ENCODE measurements at places on chromosomes 16 and 17.

GRCh38 chr17:37019117-37019740, 70.5 kb downstream of the AATF start:
- DNase-seq, result no peak

- no peak for DNase-seq
Measured at GRCh38 chr17:69518951-69519350, 104.5 kb downstream of the MAP2K6 start.

GRCh38 chr17:30545024-30545423, 67.8 kb downstream of the GOSR1 start:
- no peak for DNase-seq

DNA sequence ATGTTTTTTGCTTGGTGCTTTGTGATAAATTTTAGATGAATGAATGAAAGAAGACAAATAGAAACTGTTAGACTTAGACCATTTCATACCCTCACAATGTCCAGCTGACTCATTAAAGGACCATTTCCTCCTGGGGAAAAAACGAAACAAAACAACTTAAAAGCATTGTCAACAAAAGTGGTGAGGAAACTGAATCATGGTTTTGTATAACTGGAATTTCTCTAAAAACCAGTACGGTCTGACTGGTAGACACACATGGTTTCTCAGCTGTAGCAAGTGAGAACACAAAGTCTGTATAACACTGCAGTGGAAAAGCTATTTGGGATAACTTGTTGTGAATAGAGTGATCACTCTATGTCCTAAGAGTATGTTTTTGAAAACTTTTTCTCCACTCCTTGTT, 5.3 kb upstream of the DDX52 start:
- DNase-seq, result no peak

DNA sequence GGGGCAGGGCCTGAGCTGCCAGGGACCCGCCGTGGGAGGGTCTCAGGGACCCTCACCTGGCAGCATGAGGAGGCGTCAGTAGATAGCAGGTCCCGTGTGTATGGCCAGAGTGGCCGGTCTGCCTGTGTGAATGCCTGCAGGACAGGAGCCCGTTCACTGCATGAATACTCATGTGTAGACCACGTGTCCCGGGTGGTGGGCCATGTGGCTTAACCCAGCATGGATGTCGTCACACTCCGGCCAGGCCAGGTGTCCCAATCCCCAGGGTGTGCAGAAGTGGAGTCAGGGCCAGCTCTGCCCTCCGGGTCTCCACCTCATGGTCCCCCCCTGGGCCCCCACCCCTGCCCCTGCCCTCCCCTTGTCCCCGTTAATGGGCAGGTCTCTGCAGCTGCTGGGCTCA, 53.7 kb downstream of the BAHCC1 start:
- no peak for DNase-seq

DNA sequence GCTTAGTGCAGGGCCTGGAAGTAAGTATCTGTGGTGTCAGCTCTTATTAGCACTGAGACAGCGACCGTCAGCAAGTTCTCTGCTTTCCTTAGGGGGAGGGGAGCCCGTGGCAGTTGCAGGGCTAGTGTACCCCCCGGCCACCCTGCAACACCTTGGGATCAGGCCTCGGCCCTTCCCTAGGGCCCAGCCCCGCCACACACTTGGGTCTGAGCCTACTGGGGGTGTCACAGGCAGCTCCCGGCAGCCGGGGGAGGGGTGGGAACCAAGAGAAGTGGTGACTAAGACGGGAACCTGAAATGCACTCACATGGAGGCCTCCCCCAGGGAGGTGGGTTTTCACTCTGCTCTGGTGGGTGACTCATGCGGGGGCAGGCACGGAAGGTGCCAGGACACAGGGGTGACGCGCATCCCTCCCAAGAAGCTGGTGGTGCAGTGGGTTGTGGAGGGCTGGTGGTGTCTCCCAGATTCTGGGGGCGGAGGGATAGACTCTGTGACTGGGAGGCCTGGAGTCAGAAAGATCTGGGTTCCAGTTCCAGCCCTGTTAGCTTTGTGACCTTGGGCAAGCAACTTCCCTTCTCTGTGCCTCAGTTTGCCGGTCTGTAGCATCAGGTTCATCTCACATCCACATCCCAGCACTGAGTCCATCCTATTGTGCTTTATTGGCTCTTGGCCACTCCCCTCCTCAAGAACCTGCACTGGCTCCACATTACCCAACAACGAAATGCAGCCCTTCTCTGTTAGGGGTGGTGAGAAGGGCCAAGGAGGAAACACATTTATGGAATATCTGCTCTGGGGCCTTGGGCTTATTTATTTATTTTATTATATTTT, 44.5 kb downstream of the LAT start:
- peak; percentile 67 for DNase-seq

DNA sequence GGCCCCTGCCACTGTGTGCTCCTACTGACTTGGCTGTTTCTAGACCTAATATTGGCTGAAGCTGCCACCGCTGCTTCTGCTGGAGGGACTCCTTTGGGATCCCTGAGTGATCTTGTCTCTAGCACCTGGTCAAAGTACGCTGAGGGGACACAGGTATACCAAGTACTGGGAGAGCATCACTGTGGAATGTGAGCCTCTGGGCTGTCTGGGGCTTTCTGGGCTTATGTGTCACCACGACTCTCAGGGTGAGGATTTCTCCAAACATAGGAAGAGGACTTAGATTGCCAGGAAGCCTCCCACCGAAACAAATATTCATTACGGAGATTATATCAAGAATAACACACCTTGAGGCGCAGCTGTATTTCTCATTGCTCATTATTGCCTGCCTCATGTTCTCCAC, 435.8 kb downstream of the HS3ST3B1 start:
- DNase-seq, result no peak

- DNase-seq, result peak; percentile 81
Measured at GRCh38 chr16:75648265-75649076, 898 bp downstream of the TERF2IP start.

GRCh38 chr16:81994485-81994884, 16.8 kb downstream of the SDR42E1 start:
- no peak for DNase-seq

DNA sequence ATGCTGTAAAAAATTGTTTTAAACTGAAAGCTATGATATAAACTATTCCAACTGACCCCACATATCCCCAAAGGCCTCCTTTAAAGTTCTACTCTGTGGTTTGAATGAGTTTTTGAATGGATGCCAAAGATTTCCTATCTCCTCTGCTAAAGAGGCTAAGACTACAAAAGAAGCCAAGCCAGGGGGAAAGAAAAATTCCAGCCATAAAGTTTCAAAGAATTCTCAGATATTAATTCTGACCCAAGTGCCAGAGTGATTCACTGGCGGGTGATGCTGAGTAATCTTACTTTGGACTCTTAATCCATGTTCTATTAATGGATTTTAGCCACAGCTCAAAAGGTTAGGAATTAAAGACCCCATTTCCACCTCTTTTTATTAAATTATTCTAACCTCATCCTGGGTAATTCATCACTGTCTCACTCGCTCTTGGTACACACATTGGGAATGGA, 60.7 kb downstream of the HS3ST3A1 start:
- no peak for DNase-seq

GRCh38 chr17:28929787-28930186, 21.5 kb downstream of the PHF12 start:
- no peak for DNase-seq

DNA sequence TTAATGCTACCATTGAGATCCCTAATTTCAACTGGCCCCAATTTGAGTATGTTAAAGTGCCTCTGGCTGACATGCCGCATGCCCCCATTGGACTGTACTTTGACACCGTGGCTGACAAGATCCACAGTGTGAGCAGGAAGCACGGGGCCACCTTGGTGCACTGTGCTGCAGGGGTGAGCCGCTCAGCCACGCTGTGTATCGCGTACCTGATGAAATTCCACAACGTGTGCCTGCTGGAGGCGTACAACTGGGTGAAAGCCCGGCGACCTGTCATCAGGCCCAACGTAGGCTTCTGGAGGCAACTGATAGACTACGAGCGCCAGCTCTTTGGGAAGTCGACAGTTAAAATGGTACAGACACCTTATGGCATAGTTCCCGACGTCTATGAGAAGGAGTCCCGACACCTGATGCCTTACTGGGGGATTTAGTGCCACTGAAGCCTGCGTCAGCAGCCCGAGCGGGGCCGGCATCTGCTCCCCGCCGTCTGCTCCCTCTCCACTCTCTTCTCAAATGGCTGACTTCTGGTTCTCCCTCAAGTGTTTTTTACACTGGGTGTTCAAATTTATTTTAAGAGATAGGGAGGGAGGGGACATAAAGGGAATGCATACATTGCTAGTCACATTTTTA, 22.9 kb downstream of the DUSP14 start:
- no peak for DNase-seq

DNA sequence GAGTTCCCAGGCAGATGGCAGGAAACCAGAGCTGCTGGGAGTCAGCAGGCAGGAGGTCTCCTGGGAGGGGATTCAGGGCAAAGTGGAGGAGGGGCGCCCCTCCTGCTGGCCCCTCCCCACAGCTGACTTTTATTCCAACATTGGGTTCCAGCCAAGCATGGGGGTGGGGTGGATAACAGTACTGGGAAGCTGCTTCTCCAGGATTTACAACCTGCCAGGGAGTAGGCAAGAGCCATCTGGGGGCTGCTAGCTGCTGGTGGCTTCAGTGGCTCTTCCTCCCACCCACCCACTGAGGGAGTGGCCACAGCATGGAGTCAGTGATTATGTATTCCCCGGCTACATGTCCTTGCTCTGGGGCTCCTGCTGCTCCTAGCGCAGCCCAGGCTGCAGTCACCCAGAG, 36.8 kb downstream of the TMEM132E start:
- DNase-seq, result no peak

GRCh38 chr16:53085931-53086421, 31.2 kb downstream of the CHD9 start:
- DNase-seq, result no peak

DNA sequence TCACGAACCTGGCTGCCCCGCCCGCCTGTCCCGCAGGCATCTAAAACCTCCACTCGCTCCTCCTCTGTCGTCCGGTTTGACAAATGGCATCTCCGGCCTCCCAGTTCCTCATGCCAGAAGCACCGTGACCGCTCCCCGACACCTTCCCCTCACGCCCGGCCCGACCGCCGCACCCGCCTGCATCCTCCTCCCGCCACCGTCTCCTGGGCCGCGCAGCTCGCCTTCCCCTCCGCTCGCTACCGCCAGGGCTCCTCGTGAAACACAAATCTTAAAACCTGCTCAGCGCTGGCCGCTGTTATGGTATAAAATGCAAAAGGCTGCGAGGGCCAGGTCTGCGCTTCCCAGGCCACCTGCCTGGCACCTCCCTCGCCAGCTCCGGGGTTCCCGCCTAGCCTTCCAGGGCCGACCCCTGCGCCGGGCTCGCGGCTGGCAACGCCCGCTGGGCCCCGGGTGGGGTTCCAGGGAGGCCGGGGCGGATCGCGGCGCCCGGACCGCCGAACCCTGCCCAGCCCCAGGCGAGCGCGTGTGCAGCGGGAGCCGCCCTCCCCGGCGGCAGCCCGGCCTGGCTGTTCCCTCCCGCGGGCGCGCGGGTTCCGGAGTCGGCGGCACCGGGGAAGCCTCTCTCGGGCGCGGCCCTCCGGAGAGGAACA, 488 bp downstream of the SPSB3 start:
- DNase-seq, result no peak

GRCh38 chr17:55584055-55584685, 72.9 kb upstream of the SMIM36 start:
- DNase-seq, result no peak

- no peak for DNase-seq
Measured at GRCh38 chr16:26078716-26079355, 387.1 kb downstream of the HS3ST4 start.

GRCh38 chr17:68182940-68183551, 64.8 kb upstream of the AMZ2 start:
- DNase-seq, result peak; percentile 82

- no peak for DNase-seq
Measured at GRCh38 chr17:49667854-49668253, 10.0 kb downstream of the SPOP start.

GRCh38 chr17:82794781-82795482, 43.1 kb downstream of the TBCD start:
- no peak for DNase-seq

GRCh38 chr17:66692421-66692690, 142.6 kb upstream of the CACNG5 start:
- no peak for DNase-seq

DNA sequence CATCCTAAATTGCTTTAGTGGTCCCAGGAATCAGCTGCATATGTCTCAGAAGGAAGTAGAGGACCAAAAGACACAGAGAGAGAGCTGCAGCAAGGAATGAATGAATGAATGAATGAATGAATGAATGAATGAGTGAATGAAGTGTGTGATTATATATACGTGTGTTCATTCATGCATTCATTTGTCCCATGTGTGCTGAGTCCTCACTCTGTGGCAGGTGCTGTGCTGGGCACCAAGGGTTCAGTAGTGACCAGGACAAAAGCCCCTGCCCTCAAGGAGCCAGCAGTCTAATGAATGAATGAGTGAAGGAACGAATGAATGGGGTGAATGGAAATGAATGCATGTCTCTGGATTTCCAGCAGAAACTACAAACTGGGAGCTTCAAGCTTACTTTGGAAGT, 9.4 kb downstream of the CNGB1 start:
- no peak for DNase-seq

DNA sequence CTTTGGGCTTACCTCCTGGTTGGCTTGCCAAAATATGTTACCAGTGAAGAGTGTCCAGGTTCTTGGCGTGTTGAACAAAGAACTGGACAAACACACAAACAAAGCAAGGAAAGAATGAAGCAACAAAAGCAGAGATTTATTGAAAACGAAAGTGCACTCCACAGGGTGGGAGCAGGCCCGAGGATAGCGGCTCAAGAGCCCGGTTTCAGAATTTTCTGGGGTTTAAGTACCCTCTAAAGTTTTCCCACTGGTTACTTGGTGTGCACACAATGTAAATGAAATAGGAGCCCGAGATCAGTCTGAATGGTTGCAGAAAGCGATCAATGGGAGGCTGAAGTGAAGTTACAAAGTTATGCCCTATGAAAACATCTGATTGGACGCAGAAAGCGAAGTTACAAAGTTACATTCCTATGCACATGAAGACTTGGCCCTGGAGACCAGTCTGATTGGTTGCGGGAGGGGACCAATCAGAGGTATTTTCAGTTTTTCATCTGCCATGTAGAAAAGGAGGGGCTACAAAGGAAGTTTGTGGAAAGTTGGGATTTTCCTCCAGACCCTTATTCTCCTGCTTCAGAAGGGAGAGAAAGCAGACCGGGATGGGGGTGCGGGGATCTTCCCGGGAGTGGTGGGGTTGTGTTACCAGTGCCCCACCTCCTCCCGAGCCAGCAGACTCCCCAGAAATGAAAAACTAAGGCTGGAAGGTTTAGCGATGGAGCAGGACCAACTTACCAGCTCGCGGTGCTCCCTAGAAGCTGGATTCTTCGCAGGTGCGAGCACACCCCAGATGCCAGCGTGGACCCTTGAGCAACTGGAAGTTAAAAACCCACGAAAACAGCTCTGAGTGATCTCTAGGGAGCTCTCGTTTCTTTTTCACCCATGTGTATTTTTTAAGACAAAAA, at the start of gene SLFN12:
Gene SLFN12 (minus strand): TSS at position 325 of the 899 bp plus-strand sequence. CDS start 9,472 bp downstream, outside the sequence.
- peak; percentile 69 for DNase-seq

- DNase-seq, result no peak
Measured at GRCh38 chr16:7338826-7339225, 6.2 kb downstream of the RBFOX1 start.
